ENCODE measurements at places on chromosomes 6 and 20. TPM values are rescaled to one million over a fixed set of nuclear protein-coding genes. Genes with fewer than 3 reads are reported as not detected.

Gene GRM1
- not detected for total RNA-seq

Gene CEP85L
- total RNA-seq, result 41.9 TPM

Gene CAGE1
- 0.10 TPM for total RNA-seq

Gene SNAI1
- total RNA-seq, result 0.93 TPM

Gene SIGLEC1
- total RNA-seq, result not detected

- no peak for DNase-seq
These were observed 40.0 kb upstream of the MRPS10 start for GRCh38 chr6:42257614-42258013.

DNA sequence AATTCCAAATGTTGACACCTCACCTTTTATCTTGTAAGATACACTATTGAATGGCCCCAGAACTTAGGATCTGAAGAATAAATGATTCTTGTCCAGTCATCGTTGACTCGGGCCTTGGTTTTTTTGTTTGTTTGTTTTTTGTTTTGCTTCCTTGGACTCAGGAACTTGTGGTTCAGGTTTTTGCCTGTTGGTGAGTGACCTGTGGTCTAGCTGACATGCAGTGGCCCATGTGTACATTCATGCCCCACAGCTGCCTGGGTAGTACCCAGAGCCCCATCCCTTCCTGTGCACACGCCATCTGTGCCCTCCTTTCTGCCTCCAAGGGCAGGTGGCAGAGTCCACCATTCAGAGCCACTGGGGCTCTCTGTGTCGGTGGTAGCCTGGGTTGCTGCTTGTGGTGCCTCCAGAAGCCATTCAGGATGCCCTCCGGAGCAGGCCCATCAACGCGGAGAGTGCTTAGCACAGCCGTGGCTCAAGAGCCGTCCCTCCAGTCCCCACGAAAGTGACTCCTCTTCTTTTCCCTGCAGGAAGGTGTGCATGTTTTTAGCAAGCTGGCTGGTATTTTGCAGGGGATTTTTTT, 85.9 kb downstream of the SYNJ2 start:
- DNase-seq, result no peak

DNA sequence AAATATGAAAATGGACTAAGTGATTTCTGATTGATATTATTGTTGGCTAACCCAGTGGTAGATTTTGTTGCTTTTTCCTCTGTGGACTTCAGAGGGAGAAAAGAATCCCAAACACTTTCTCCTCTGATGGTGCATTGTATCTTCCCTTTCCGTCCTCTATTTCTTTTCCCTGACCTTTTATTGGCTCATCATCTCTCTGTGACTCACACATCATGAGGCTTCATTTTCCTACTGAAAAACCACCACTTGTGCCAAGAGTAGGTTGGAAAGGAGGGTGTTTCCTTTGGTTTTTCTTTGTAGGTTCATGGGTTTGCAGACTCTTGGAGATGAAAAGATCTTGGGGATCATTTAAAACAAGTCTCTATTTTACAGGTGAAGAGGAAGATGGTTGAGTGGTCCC, 311.7 kb upstream of the JAG1 start:
- DNase-seq, result no peak

DNA sequence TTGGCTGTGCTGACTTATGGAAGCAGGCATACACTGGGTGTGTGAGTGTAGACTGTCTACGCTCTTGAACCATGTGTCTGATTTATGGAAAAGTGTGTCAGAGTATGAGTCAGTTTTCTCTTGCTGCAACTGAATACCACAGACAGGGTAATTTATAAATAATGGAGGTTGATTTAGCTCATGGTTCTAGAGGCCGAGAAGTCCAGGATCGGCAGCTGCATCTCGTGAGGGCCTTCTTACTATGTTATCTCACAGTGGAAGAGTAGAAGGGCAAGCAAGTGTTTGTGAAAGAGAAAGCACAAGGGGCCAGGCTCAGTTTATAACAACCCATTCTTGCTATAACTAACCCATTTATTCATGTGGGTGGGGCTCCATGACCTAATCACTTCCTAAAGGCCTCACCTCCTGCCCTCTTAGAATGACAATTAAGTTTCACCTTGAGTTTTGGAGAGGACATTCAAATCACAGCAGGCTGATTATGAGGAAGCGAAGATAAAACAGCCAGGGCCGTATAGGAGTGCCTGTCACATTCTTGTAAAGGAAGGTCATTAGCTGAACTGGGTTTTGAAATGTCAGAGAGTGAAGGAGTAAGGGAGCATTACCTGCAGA, 6.7 kb downstream of the GPR31 start:
- no peak for DNase-seq

DNA sequence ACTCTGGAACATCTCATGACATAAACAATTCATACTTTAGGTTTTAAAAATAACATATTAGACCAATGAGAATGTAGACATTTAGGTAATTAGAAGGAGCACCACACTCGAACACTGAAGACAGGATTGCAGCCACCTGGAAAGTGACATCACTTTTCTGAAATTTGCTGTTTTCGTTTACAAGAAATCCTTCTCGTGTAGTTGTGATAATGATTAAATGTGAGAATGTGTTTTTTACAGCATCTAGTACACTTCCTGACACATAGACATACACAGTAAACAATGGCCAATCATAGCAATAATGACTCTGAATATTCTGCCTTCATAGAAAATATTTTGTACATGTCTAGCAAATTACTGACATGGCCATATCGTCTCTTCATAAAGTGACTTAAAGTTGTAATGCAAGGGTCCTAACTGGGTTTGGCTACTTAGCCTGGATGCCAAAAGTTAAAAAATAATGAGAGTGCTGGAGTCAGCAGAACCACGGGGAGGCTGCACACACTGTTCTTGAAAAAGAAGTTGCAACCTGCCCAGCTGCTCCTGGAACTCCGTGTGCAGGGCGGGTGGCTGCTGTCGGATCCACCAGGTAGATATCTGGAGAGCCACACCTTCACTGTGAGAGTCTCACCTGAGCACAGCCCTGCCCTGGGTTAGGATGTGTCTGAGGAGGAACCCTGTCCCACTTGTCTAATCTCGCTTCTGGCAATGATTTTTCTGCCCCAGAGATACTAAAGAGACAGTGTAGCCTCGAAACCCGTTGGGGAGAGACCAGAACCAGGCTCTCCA, 212.9 kb downstream of the QKI start:
- no peak for DNase-seq

- DNase-seq, result no peak
These were observed 32.3 kb upstream of the SULF2 start for GRCh38 chr20:47817573-47817972.

DNA sequence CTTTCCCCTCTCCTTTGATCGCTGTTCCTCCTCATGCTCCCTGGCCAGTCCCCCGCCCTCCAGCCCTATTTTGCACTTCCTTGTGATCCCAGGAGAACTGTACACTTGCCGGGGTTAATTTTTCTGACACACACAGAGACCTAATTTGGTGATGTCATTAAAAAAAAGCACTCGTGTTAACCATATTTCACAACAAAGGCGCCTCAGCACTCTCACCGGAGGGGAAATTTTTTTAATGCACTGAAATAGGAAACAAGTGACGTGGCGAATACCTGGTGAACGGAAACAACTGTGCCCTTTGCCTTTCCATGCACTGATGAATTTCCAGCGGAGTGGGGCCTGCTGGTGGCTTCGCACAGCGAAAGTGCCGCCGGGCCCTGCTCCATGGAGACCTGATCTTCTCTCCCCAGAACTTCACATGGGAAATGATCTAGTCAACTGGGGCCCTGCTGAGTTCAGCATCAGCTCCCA, 53.9 kb upstream of the TAGAP start:
- DNase-seq, result peak; percentile 79

GRCh38 chr6:87164004-87164403, 8.6 kb downstream of the ZNF292 start:
- DNase-seq, result no peak

DNA sequence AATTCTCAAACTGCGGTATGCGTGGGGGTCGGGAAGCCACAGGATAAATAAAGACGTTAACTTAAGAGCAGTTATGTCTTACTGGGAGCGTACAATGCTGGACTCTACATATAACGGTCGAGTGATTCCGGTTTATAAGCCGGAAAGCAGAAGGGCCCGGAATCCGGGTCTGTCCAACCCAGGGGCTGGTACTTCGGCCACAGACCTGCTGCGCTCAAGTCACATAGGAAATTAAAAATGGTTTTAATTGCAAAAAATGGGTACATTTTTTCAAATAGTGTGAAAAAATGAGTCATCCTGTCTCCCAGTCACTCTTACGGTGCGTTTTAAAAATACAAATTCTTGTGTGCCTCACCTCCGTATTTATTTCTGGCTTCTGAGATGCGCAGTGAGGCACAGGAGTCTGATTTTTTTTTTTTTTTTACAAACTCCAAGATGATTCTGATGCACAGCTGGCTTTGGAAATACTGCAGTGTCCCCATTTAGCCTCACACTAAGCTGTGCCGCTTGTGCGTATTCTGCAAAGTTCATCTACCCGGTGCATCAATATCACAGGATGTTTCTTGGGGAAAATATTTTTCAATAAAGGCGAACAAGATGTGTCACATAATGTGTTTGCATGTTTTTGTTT, 1.0 kb downstream of the PCIF1 start:
- no peak for DNase-seq

- no peak for DNase-seq
These were observed 39.9 kb downstream of the HLA-B start for GRCh38 chr6:31317036-31317435.

- peak; percentile 65 for DNase-seq
These were observed 8.8 kb upstream of the CEP85L start for GRCh38 chr6:118660218-118660569.

- DNase-seq, result no peak
These were observed 39.8 kb downstream of the MAP3K7 start for GRCh38 chr6:90547079-90547478.

GRCh38 chr20:35968930-35969329, 540 bp downstream of the CNBD2 start:
- no peak for DNase-seq

DNA sequence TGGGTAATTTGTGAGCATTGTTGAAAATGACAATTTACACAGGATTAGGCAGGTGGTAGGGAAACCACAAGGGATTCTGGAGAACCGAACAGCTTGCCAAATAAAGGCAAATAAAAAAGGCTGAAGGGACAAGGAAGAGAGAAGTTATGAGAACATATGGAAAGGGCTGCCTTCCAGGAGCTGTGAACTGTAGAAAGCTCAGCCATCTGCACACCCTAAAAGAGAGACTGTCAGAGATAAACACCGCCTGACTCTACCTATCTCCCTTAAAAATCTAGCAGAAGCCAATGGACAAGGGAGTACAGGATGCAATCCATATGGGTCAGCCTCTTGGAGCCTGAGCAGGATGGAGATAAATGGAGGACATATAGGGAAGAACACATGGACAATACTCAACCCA, 12.7 kb upstream of the SLC17A1 start:
- DNase-seq, result no peak

- DNase-seq, result no peak
These were observed 273.4 kb upstream of the SASH1 start for GRCh38 chr6:148069256-148069655.

DNA sequence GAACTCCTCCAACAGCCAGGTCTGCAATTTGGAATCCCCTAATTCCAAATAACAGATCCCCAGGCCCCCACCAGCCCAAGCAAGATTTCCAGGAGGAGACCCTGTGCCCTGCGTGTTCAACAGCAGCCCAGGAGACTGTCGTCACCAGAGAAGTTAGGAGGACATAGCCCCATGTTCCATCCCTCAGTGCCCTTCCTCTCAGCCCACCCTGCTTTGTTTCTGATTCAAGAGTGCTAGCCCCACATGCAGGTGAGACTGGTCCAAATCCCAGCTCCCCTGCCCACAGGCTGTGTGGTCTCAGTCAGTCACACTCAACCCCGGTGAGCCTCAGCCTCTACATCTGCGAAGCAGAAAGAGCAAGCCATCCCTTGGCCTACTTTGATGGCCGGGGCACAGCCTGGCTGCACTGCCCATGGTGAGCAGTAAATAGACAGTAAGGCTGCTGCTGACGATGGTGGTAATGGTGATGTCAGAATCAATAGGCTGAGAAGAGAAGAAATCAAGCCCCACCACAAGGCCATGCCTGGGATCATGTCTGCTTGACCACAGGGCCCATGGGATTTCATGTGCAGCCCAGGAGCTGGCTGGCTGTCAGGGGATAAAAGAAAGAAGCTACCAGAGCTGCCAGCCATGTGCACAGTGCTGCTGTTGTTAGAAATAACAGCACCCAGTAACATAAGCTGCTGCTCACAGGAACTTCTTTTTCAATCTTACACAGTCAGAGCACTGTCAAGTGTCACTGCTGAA, 51.5 kb upstream of the NXT1 start:
- DNase-seq, result no peak

GRCh38 chr20:37727957-37728634, 34.3 kb downstream of the CTNNBL1 start:
- DNase-seq, result no peak

- DNase-seq, result no peak
These were observed 72.3 kb downstream of the JARID2 start for GRCh38 chr6:15317934-15318902.

DNA sequence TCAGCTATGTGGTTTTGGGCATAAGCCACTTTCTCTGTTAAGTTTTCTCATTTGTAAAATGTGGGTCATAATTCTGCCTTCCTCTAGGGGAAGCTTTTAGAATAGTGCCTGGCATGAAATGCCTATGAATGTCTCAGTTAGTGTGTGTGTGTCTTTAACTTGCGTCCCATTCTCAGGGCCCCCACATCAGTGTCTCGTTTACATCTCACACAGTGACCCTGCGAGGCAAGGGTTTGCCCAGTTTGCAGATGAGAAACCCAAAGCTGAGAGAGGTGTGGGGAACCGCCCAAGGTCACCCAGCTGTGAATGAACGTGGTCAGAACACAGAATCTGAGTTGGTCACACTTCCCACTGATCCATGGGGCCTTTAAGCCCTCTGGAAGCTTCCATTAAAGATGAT, 14.1 kb downstream of the DYNLRB1 start:
- DNase-seq, result no peak
